ENCODE measurements at places on chromosomes 6 and 20. TPM values are rescaled to one million over a fixed set of nuclear protein-coding genes. Genes with fewer than 3 reads are reported as not detected.

Gene BMP5
- 3.1 TPM for polyA plus RNA-seq

Gene SYNDIG1
- polyA plus RNA-seq = 7.8 TPM

Gene DEFB132
- 0.10 TPM for polyA plus RNA-seq

Gene TOX2
- 4.1 TPM for polyA plus RNA-seq

Gene DNPH1
- polyA plus RNA-seq = 79.5 TPM

Gene KCNK16
- polyA plus RNA-seq = not detected

Gene NOX3
- 1.2 TPM for polyA plus RNA-seq

Gene HSPA12B
- 14.4 TPM for polyA plus RNA-seq

Gene AIF1
- polyA plus RNA-seq = 92.7 TPM

Gene CYP39A1
- polyA plus RNA-seq = 6.8 TPM
